AG04449 (cell line): ENCODE measurements at places on chromosomes 1 and 21.

- no peak for DNase-seq
Observed at GRCh38 chr21:9735421-9735961, 785.9 kb upstream of the TPTE start.

- DNase-seq = no peak
Observed at GRCh38 chr1:151713874-151714273, 2.7 kb downstream of the CELF3 start.

DNA sequence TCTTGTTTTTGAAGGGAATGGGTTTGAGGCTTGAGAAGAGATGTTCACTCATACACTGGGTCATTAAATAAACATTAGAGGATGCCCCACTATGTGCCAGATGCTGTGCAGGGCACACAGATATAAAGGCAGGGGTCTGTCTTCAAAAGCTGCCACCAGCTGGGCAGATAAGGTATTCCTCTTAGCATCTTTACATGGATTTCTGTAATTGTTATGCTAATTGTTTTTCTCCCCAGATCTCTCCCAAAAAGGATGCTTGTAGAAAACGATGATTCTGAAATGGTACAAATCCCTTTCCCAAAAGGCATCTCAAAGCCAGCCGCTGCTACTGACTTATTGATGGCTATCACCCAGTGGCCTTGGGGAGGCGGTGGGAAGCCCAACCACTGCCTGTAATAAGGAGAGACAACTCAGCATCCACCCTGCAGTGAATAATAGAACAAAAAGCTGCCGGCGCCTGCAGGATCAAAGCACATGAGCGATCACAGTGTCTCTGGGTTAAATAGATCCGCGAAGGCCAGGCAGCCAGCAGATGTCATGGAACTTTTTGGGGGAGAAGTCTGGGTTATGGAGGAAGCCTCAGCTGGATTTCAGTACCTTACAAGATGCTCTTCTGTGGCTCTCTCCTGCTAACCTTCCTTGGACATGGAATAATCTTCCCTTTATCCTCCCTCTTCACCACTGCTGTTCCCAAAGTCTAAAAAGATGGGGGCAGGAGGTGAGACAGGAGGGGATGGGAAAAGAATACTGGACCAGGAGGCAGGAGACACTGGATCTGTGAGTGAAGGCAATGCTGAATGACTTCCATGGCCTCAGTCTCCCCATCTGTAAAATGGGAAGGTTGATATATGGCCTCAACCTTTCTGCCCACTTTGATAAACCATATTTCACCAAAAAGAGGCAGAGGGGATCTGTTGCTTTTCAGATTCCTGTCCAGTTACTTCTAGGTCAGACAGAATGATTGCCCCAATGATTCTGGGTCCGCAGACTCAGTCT is 54.8 kb upstream of the CD34 start:
- DNase-seq = no peak

DNA sequence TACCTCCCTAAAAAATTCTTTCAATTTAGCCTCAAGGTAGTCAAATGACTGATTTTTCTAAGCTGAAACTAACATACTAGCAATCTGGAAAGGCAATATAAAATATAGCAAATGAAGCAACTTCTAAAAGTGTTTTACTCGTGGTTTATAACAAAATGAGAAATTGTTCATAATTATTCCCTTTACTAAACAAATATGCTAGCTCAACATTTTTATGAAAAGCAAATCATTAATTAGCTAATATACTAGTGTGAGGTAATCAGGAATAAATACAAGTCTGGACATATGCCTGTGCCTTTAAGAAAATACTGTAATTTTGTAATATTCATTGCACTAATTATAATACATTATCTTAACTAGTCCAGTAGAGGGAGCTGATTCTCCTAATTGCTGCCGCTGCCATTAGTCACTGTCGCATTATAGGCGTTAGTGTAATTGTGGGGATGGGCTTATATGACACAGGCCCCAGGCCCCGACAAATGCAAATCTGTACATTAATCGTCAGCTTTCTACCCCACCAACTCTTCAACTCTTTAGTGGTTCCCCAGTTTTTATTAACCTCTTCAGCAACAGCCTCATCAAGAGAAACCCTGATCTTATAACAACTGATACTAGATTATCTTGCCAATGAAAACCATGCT is 160.9 kb downstream of the GABPA start:
- no peak for DNase-seq

DNA sequence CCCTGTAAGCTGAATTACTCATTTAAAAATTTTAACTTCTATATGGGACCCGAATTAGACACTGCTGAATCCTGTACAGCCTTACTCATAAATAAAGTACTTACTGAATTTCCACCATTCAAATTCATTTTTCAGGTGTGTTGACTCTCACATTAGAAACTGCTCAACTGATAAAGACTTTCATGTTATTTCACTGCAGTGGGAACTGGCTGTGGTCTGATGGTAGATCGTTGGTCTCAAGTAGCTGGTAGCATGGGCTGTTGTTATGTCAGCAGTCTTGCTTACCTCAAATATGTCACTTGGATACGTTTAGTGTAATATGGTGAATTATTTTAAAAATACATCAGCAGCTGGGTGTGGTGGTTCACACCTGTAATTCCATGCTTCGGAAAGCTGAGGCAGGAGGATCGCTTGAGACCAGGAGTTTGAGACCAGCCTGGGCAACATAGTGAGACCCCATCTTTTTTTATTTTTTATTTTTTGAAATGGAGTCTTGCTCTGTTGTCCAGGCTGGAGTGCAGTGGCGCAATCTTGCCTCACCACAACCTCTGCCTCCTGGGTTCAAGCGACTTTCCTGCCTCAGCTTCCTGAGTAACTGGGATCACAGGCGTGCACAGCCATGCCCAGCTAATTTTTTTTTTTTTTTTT is 10.4 kb downstream of the DEGS1 start:
- DNase-seq = no peak

DNA sequence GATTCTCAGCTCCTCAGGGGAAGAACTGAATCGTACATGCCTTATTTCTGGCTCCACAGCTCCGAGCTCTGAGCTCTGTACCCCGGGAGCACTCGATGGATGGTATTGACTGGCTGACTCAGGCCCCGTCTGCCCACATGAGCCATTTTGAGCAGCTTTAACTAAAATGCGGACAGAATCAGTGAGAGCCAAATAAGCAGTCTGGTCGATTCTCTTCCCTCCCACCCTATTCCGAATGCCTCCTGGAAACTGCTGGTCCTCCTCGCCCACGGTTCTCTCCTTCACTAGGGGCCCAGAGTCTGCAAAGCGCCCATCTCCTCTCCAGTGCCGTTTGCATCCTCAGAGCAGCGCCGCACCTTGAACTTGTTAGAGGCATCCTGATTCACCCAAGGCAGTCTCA is 125.9 kb upstream of the IRF2BP2 start:
- no peak for DNase-seq

DNA sequence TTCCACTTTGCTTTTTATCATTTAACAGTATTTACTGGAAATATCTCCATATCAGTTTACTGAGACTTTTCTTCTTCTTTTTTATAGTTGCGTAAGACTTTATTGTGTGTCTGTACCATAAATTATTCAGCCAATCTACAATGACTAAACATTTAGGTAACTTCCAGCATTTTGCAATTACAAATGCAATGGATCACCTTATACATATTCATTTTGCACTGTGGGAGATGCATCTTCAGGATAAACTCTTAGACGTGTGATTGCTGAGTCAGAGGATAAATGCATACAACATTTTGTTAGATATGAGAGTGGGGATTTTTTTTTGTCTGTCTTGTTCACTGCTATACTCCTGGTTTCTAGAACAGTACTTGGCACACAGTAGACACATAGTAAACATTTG is 95.7 kb upstream of the GCLM start:
- no peak for DNase-seq

DNA sequence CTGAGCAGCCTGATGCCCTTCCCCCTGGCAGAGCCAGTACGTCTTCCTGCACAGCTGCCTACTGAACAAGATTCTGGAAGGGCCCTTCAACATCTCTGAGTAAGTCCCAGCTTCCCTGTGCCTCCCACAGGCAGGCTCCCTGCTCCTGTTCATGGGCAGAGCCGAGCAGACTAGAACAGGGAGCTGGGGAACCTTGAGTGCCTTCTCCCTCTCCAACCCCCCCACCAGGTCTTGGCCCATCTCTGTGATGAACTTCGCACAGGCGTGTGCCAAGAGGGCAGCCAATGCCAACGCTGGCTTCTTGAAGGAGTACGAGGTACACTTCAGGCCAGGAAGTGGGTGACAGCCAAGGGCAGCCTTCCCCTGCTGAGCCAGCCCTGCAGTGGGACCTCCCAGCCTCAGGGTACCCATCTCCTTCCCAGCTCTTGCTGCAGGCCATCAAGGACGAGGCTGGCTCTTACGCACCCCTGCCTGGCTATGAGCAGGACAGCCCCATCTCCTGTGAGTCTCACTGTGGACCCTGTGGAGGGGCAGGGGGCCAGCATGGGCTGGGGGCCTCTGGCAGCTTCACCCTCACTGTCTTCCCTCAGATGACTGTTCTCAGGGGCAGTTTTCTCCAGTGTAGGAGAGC is 6.4 kb upstream of the LGR6 start:
- DNase-seq = no peak

- DNase-seq = peak; percentile 65
Observed at GRCh38 chr1:66436378-66437135, 97.4 kb upstream of the SGIP1 start.

GRCh38 chr1:45621895-45622523 is 1.8 kb downstream of the CCDC17 start:
- no peak for DNase-seq

- no peak for DNase-seq
Observed at GRCh38 chr1:172723251-172723650, 64.3 kb downstream of the FASLG start.

GRCh38 chr21:36839735-36840134 is 126.7 kb downstream of the HLCS start:
- DNase-seq = no peak

GRCh38 chr1:227778401-227778947 is 37.0 kb upstream of the PRSS38 start:
- no peak for DNase-seq

GRCh38 chr1:71438626-71439025 is 357.8 kb upstream of the ZRANB2 start:
- no peak for DNase-seq

DNA sequence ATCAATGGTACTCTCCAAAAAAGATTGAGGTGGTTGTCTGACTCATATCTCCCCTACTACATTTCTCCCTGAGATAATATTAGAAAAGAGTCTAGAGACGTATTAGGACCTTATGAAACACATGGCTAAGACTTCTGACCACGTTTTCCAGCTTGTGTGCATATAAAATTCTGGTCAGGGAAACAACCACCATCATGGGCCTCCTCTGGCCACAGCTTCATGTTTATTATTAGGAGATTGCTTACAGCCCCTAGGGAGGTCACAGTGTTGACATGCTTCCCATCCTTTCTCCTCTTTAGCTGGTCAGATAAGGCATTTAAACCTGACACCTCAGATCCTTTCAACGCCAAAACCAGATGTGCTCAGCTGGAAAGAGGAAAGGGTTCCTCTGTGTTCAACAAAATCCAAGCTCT is 620.2 kb downstream of the PLPP3 start:
- no peak for DNase-seq

DNA sequence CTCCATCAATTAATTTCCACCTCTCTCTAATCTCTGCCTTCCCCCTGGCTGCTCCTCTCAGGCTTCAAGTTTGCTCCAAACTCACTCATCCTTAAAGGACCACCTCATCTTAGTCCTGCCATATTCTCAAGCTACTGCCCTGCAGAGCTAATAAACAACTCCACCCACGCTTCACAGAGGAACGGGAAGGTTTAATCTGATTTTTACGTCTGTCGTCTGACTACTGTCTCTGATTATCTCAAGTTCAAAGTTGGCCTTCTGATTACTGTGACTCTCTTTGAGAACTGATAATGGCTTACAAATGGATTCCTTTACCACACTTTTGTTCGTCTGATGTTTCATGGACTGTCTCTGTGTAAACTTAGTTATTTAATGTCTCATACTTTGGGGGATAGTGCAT is 7.6 kb upstream of the CPT2 start:
- no peak for DNase-seq
